Stimulated activated CD4-positive, alpha-beta T cell treated with anti-CD3 and anti-CD28 coated beads, Interleukin-12 subunit alpha, Interleukin-12 subunit beta, amount 100 ng/mL, for 24 hours (primary cell): ENCODE measurements at places on chromosomes 2 and 18.

- no peak for DNase-seq
Measured at GRCh38 chr2:58434692-58435091, 193.6 kb upstream of the FANCL start.

DNA sequence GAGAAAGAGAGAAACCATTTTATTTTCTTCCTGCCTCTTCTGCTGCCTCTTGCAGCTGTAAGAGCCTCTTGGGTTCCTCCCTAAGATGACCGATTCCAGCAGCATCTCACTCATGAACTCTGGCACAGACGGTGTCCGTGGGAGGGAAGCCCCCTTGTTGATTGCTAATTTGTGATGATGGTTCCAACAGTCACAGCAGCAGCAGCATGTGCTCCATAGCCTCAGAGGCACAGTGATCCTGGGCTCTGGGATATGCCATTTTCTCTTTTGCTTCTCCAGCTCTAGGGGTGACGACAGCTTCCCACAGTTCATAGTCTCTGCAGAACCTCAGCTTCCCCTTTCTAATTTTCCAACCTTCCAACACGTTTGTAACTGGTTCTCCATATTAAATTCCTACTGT, 324.2 kb upstream of the HS6ST1 start:
- DNase-seq: no peak

DNA sequence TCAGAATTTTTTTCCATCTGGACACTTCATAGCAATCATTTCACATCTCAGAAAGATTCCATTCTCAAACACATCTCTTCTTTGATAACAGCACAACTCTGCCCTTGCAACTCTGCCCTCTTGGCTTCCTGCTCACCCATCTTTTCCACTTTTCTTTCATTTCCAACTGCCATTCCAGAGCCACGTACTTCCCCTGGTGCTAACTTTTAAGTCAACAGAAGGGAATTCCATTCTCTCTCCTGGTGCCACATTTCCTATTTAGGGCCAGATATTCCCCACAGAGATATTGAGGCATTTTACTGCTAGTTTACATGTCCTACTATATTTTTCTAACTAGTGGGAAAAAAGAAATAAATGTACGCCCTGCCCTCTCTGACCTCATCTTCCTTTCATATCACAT, 590.2 kb downstream of the ARHGAP15 start:
- DNase-seq: no peak

DNA sequence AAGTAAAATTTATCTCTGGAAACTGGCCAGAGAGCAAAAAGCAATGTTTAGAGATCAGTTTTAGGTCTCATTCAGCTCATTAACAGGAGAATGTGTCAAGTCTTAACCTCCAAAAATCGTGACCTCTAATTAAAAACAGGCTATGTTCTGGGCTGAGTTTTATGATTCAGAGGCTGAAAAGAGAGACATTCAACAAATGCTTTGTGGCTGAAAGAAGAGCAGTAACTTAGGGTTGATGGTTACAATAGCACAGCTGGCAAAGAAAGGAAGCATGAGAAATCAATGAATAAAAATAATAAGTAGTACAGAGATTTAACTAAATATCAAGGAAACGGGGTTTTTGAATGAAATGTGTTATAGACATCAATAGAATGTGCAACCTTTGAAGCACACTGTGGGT, 13.1 kb downstream of the TGIF1 start:
- no peak for DNase-seq

DNA sequence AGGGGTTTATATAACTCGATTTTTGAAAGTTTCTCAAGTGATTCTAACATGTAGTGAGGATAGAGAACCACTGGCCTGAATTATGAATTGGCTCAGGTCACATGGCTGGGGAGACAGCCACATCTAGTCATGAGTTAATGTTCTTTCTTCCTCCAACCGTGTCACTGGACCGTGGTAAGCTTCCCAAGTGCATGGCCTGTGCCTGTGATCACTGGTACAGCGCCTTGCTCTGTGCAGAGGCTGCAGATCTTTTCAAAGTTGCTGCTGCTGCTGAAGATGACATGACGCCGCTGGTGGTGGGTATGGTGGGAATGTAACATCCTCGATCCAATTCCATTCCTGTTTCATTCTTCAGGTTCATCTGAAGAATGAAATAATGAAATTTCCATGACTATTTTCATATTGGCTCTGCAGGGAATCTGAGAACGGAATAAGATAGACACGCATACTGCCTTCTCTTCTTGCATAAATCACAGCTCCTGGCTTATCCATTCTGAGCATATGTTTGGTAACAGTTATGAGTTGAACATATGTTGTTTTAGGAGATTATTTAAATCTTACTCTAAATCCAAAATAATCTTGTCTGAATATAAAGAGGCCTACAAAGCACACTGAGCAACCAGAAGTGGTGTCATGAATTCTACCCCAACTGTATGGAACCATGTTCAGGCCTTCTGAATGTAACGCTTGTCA, 100.5 kb upstream of the THSD7B start:
- no peak for DNase-seq

GRCh38 chr2:14702258-14702657, 69.7 kb downstream of the LRATD1 start:
- DNase-seq: no peak

DNA sequence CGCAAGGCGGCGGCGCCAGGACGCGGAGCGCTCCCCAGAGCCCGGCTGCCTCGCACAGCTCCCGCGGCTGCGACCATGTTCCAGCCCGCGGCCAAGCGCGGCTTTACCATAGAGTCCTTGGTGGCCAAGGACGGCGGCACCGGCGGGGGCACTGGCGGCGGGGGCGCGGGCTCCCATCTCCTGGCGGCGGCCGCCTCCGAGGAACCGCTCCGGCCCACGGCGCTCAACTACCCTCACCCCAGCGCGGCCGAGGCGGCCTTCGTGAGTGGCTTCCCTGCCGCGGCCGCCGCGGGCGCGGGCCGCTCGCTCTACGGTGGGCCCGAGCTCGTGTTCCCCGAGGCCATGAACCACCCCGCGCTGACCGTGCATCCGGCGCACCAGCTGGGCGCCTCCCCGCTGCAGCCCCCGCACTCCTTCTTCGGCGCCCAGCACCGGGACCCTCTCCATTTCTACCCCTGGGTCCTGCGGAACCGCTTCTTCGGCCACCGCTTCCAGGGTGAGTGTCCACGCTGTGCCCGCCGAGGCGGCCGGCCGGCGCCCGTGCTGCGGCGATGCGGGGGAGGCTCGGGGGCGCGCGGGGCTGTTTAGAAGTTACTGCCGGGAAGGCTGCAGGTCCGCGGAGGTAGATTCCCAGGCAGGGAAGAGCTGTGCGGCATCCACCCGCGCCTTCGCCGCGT, 696 bp downstream of the EMX1 start:
- no peak for DNase-seq

GRCh38 chr2:98777710-98778109, 46.8 kb upstream of the MGAT4A start:
- no peak for DNase-seq

- DNase-seq: no peak
Measured at GRCh38 chr18:12766986-12767433, 64.2 kb downstream of the PSMG2 start.

DNA sequence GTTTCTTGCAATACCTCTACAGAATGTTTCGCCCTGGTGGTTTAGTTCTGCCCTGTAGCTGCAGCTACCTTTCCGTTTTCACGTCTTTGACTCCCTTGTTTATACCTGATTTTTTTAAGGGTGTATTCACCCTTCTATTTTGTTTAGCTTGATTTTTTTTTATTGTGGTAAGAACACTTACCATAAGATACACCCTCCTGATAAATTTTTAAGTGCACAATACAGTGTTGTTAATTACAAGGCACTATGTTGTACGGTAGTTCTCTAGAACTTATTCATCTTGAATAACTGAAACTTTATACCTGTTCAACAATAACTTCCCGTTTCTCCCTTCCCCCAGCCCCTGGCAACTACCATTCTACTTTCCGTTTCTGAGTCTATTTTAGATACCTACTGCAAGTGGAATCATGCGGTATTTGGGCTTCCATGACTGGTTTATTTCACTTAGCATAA, 48.9 kb upstream of the NABP1 start:
- DNase-seq: no peak

DNA sequence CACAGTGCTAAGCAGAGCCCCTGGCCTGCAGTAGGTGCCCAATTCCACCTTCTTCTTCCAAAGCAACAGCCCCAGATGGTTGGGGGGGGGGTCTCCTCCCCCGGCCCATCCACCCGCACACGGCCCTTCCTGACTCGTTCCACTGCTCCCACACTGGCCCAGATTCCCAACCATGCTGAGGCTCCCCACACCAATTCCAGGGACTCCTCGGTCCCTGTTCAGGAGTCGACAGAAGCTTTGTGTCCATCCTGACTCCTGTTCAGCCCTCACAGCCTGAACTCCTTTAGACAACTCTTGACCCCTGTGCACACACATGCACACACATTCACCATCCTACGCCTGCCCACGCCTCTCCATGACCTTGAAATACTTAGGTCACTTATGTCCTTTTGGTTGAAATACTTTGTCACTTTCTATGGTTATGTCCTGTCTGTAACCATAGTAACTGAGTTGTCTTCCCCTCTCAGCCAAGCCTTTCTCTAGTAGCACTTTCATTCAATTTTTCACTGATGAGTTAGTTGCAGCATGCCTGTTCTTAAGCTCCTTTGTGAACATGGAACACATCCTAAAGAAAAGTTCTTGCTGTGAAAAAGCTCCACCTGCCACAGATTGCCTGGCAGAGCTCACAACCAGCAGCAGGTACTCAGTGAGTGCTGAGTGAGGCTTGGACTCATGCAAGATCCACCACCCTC, 225.8 kb downstream of the SEPTIN10 start:
- DNase-seq: no peak
